ENCODE measurements at places on chromosomes 1 and 21.

DNA sequence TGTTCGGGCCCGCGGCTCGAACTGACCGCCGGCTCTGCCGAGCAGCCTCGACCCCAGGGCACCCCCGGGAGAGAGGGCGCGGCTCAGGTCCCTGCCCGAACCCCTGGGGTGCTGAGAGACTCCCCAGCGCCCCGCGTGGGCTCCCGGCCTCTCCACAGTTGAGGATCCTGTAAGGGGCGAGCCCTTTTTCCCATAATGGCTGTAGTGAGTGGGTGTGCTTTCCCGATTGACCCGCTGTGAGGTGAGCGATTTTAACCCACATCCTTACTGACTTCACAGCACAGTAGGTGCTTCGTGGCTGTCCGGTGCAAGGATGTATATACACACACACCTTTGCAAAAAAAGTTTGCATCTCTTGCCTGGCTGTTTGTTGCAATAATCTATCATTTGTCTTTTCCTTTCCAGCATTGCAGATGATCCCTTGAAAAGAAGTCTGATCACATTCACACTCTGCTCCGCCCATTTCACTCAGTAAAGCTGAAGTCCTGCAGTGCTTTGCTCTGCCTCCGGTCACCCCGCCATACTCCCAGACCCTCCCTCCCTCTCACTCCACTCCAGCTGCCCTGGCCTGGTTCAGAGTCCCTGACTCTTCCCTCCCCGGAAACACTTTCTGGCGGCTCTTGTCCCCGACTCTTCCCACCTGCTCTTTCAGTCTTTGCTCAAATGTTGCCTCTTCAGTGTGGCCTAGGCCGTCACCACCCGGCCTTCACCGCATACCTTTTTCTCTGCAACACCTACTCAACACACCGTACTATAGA, 955 bp upstream of the UBE2G2 start:
- peak; percentile 21 for DNase-seq

GRCh38 chr1:89739844-89740216, 81.0 kb upstream of the LRRC8D start:
- DNase-seq = no peak

DNA sequence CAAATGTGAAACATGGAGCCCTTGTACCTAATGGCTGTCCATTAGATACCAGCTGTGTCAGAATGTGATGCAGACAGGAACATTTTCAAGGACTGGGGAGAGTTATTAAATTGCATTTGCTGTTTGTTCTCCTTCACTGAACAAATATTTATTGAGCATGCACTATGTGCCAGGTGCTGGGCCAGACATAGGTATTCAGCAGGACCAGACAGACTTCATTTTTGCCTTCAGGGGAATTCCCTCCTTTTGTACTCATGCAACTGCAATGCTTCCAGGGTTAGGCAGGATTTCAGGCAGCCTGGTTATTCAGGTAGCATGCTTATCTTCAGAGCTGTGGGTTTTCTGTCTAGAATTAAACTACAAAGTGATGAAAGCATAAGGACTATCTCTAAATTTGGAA, 64.2 kb upstream of the SMYD2 start:
- no peak for DNase-seq

DNA sequence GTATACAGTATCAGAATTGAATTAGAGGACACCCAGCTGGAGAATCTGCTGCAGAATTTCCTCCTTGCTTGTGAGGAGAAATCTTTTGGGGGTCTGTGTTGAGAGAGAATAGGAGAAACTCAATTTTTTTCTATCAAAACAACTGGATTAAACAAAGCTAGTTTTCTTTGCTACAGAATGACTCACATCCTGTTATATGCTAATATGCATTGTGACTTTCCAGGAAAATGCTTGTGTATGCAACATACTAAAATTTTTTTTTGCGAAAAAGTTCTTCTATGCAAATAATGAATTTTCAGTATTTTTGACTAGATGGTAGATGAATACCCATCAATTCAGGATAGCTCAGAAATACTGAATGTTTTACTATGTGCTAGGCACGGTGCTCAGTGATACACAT, 2.2 kb downstream of the VAMP4 start:
- DNase-seq = no peak

DNA sequence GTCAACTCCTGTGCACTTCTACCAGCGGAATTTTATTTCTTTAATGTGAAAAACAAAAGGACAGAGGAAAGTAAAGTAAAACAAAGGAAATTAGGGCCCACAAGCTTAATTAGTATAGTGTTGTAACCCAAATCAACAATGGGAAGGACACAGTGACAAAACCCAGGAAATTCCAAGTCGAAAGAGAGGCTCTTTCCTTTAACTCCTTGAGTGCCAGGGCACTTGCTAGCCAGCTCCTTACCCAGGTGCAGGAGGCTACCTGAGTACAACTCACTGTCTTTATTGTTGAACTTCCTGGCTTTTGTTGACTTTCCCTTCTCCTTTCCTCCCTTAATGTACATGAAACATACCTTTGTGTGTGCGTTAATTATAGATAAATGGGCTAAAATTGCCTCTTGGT, 55.0 kb downstream of the PEX14 start:
- no peak for DNase-seq

GRCh38 chr1:175494011-175494554, 249.3 kb downstream of the TNR start:
- no peak for DNase-seq

GRCh38 chr1:114345930-114346479, 165.0 kb downstream of the TRIM33 start:
- DNase-seq = no peak

DNA sequence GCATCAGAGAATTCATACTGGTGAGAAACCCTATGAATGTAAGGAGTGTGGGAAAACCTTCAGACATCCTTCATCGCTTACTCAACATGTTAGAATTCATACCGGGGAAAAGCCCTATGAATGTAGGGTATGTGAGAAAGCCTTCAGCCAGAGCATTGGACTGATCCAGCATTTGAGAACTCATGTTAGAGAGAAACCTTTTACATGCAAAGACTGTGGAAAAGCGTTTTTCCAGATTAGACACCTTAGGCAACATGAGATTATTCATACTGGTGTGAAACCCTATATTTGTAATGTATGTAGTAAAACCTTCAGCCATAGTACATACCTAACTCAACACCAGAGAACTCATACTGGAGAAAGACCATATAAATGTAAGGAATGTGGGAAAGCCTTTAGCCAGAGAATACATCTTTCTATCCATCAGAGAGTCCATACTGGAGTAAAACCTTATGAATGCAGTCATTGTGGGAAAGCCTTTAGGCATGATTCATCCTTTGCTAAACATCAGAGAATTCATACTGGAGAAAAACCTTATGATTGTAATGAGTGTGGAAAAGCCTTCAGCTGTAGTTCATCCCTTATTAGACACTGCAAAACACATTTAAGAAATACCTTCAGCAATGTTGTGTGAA, 12.8 kb downstream of the ZFP69B start:
- DNase-seq = peak; percentile 9

DNA sequence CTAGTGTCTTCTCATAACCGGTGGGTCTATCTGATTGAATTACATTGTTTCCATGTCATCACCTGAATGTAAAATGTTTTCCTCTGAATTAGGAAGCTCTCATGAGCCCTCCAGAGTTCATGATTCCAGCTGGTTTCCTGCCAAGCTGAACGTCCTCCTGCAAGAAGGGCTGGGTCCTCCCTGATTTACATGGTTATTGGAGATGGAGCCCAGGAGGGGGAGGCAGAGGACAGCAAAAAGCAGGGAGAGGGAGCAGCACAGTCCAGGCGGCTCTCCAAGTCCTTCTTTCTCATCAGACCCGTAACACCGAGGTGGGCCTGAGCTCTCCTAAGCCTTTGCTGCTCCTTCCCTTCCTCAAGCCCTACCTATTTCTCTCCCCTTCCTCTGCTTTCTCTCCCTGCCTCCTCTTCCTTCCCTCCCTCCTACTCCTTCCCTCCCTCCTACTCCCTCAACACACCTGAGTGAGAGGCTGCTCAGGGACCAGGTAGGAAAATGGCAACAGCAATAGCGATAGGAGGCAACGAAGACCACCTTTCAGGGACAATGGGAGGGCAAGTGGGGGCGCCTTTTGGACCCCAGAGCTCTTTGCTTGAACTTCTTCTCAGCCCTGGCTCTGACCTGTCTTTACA, 265.9 kb downstream of the PRDM2 start:
- DNase-seq = peak; percentile 36

- DNase-seq = peak; percentile 79
Measured at GRCh38 chr1:16215882-16216753, 3.7 kb upstream of the ARHGEF19 start.

GRCh38 chr1:24688033-24688432, 44.9 kb downstream of the SRRM1 start:
- no peak for DNase-seq

Measured in GM12865 (cell line).